ENCODE measurements at places on chromosomes 3 and 15.
A peak's percentile ranks its signal among the peaks of the same experiment; 100 is the strongest.

DNA sequence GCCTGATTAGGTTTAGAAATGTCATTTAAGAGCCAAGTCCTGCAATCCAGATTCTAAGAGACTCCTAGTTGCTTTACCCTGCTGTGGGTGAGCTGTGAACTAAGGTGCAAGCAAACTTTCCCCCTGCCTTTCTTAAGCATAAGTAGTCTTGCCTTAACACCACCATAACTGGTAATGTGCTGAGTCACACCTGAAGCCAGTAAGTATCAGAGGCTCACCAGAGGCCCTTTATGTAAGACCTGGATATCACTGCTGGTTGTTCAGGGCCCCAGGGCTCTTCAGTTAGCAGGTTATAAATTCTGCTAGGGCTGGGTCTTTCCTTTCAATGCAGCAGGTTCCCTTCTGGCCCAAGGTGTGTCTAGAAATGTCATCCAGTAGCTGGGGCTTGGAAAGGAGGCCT is 509.9 kb downstream of the VGLL3 start:
- no peak for DNase-seq

- peak; percentile 6 for DNase-seq
Measured at GRCh38 chr3:54433846-54434245, 311.5 kb downstream of the CACNA2D3 start.

DNA sequence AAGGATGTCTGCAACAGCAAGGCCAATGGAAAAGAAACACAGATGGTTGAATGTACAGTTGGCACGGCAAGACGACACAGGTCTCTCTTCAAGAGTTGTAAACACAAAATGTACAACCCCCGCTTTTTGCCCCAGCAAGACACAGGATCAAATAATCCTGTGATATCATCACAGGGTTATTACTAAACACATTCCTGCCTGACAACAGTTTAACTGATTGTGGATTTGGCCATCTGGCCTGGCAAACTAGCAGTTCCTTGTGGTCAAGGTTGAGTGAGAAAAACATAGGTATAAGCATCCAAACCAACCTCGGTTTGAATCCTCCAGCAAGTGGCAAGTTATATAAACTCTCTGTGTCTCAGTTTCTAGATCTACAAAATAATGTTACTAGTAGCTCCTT is 23.4 kb downstream of the PARP16 start:
- no peak for DNase-seq

DNA sequence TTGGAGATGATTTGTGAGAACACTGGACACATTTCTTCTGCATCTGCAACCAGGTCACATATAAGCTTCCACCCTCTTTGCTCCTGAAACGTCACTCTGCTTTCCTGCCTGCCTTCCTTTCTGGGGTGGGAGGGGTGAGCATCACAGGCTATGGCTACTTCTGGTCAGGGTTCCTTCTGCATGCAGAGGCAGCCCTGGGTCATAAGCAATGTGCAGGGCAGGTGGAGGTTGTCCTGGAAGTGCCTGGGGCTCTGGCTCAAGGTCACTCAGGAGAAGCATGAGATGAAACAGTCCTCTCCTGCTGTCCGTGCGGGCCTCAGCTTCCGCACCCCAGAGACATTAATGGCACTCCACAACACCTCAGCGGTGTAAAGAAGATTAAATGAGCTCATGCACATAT is 15.1 kb downstream of the SLC6A20 start:
- no peak for DNase-seq

GRCh38 chr3:44969828-44970179 is 6.2 kb downstream of the ZDHHC3 start:
- no peak for DNase-seq

- DNase-seq, result no peak
Measured at GRCh38 chr3:5197022-5197421, 9.5 kb downstream of the EDEM1 start.
